ENCODE measurements at places on chromosomes 6 and 20.

- no peak for DNase-seq
Observed at GRCh38 chr6:90286884-90287488, 9.7 kb downstream of the BACH2 start.

DNA sequence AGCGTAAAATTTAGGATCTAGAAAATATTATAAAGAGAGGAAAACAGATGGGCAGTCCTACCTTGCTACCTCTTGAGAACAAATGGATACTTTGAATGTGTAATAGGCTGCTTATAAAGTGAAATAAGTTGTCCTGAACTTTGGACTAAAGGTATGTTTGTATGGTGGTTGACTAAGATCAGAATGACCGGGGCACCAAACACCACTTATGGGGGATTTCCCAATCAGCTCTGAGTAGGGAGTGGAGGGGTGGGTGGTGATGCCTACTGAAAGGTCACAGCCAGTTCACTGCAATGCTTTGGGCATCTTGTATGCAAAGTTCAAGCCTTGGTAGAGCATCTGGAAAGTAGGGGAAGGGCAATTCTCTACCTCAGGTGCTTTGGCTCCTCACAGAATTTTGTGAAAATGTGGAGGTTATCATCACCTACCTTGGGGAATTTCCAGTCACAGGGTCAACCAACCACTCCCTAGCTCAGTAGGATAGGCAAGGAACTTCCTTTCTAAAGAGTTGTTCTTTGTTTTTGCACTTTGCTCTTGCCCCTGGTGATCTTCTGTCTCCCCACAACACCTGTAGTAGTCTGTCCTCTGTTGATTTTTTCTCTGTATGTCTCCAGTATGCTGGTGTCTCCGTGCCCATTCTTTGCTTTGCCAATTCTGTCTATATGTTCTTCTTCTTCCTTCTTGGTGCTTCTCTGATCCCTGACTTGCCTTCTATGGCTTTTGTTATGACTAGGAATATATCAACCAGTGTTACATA, at the start of gene TRIM31:
Gene TRIM31 (minus strand): TSS at position 88 of the 757 bp plus-strand sequence. CDS start 285 bp downstream, outside the sequence.
- DNase-seq = no peak

DNA sequence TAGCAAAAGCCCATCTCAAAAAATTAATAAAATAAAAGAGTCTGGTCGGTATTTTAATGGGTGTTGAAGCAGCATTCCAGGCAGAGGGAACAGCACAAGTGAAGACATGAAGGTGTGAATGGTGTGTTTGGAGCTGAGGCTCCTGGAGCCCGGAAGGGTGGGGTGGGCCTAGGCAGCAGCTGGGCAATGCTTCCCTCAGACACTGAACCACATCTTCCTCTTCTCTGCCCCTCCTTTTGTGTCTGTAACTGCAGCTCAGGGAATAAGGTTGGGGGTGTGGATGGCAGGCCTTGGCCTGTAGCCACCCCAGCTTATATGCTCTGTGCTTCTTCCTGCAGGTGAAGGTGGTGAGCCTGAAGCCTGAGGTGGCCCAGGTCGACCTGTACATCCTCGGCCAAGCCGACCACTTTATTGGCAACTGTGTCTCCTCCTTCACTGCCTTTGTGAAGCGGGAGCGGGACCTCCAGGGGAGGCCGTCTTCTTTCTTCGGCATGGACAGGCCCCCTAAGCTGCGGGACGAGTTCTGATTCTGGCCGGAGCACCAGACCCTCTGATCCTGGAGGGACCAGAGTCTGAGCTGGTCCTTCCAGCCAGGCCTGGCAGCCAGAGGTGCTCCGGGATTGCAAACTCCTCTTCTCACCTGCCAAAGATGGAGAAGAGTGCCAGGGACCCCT, 26.6 kb downstream of the POFUT1 start:
- DNase-seq = no peak

DNA sequence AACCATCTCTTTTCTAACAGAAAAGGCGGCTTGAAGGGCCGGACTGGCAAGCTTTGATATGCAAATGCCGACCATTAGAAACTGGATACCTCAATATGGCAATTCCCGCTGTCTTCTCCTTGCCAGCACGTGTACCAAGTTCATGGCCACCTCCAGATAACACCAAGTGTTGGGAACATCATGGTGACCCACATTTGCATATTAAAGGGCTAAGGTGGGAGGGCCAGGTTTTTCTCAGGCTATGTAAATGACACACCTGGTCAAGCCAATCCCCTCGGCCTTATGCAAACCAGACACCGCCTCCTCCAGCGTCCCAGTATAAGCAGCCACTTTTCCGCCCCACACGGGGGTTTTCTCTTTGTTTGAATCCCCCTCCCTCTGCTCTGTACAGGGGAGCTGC, 110.7 kb downstream of the DACT2 start:
- DNase-seq = no peak

DNA sequence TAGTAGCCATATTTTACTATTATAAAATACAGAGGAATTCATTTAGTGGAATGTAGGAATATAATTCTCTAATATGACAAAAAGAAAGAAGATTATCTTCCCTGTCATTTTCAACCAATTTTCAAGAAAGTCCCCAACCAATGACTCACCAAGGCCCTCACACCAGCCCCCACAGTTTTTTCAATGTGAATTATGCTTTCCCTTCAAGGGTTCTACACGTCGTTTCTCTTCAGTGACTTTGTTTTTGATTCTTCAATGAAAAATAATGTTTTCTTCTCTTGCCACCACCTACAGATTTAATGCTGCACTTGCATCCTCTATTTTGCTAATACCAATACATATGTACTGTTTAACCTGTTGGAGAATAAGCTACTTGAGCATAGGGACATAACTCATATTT, 841.3 kb downstream of the PHF3 start:
- no peak for DNase-seq

GRCh38 chr6:15457121-15457650, 205.6 kb downstream of the DTNBP1 start:
- DNase-seq = peak; percentile 34

DNA sequence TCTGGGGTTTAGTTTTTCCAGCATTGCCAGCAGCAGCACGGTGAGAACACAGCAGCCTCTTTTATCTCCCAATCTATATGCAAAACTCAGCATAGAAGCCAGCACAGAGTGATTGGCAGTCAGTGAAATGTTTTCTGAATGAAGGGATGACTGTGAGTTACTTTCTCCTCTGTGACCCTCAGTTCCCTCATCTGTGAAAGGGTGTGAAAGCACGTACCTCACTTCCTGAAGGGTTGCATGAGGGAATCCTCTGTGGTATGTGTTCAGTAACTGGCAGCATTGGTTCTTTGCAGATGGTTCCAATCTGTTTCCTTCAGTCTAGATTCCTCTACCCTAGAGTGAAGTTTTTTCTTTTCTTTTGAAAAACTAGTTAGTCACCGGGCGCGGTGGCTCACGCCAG, 40.0 kb downstream of the EFCAB8 start:
- no peak for DNase-seq

- DNase-seq = no peak
Observed at GRCh38 chr20:4052139-4052480, 36.8 kb upstream of the RNF24 start.

DNA sequence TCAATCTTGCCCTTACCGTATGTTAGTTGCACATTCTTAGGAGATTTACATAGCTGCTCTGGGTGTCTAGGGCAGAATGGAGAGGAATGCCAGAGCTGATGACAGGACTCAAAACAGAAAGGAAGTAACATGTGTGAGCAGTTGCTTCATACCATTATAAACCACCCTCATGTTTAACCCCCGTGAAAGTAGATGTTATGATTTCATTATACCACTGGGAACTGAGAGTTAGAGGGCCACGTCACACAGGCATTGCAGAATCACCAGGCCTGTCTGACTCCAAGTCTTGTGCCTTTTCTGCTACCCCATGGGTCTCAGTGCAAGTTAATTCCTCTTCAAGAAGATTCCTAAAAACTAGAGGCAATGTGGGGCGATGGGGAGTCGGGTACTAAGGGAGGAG, 23.5 kb upstream of the SIM1 start:
- no peak for DNase-seq

DNA sequence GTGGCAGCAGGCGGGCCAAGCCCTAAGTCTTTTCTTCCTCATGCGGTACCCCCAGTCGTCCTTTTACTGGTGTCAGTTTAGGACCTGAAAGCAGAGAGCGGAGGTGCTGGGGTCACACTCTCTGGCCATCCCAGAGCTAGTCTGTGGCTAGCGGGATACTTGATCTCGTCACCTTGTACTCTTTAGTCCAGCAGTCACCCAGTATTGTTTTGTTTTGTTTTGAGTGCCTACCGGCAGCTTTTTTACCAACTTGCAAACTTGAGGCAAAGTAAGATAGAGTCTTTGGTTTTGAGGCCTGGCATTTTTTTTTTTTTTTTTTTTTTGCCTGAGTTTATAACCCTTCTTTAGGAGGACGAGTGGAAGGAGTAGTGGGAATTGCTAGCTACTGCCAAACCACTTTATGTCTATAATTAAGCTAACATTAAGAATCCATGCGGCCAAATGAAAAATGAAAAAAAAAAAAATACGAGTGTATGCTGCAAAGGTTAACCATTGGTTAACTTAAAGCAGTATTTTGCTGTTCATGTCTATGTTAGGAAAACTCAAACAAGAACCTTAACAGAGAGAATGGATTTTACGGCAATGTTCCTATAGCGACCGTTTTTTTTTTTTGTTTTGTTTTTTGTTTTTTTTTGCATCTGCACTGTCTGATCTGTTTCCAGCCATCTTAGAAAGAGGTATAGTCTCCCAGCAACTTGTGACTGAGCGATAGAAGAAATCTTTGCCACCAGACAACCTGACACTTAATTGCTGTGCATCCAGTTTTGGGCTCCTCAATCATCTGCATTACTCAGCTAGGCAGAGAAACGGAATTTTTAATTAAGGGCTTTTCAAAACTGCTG, 56.9 kb downstream of the FAM217A start:
- no peak for DNase-seq

- DNase-seq = no peak
Observed at GRCh38 chr6:32839356-32839755, 817 bp upstream of the TAP2 start.

DNA sequence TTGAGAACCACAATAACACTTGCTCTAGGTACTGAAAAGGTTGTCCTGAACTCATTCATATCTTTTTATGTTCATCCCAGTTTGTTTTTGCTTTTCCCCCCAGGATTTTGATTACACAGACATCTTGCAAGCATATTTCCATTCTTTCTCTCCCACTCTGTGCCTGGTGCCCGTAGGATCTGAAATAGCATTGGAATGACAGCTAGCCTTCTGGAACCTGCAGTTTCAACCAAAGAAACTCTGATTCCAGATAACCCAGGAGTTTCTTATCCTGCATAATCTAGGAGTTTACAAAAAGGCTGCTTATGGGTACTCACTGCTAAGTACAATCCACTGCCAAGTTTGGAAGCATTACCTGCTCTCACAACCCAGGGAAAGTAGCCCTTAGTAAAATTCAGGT, 28.8 kb upstream of the PLCG1 start:
- no peak for DNase-seq

DNA sequence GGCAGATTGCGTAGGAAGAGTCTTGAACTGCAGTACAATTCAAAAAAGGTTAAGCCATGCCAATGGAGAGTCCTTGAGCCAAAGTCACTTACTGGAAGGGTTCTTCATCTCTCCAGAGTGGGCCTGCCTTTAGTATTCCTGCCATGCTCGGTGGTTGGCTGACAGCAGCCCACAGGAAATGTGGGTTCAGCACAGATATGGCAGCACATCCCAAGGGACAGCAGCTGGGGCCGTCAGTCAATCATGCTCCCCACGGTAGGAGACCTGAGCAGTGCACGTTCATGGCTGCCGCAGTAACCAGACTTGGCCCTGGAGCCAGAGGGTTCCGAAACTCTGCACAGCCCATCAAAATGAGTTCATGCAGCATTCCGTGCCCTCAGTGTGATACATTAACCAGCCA, 63.6 kb upstream of the SIRPA start:
- no peak for DNase-seq

- DNase-seq = no peak
Observed at GRCh38 chr6:37259191-37259590, 1.2 kb upstream of the TMEM217 start.

GRCh38 chr6:43014434-43014909, 423 bp downstream of the KLHDC3 start:
- no peak for DNase-seq

DNA sequence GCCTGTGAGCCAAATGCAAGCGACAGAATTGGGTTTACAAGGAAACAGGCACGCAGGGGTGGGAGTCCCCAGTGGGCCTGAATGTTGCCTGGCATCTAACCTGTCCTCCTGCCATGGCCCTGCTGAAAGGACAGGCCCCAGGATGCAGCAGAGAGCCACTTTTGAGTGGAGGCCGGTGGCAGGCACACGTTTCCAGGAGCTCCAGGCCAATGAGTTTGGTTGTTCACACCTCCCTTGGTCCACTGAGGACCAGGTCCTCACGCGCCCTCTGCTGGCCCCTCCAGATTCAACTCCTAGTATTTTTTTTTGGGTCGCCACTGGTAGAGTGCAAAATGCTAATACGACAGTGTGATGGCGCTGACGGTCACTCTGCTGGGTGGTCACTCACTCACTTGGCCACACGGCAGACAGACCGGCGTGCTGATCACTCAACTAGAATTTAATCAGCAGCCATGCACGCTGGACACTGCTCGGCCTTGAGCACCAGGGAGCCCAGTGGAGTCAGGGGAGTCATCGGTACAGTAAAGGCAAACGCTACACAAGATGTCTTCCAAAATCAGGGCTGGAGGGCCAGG, 81.7 kb upstream of the NFATC2 start:
- no peak for DNase-seq

GRCh38 chr6:134420614-134421181, 102.8 kb upstream of the SGK1 start:
- no peak for DNase-seq

DNA sequence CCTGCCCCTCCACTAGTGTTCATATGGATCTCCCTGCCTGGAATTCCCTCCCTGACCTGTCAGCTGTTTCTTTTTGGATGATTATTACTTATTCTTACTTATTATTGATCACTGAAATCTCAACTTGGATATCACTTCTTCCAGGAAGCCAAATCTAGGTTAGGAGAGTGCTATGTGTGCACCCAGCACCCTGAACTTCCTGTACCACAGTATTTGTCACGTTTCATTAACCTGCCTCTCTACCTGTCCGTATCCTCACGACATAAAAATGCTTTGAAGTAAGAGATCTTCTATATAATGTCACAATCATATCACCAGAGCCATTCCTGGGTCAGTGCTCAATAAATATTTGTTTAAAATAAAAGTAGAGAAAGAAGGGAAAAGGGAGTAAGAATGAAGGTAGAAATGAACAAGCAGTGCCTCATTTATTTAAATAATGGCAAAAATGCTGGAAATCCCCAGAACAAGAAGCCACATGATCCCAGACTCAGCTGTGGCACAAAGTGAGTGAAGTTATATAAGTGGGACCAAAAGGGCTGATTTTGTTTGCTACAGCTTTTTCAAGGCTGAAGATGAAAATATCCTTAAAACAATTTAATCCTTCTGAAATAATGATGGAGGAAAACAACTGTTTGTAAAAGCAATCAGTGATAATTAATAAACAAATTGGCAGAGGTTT, 88.0 kb upstream of the MANEA start:
- DNase-seq = no peak

DNA sequence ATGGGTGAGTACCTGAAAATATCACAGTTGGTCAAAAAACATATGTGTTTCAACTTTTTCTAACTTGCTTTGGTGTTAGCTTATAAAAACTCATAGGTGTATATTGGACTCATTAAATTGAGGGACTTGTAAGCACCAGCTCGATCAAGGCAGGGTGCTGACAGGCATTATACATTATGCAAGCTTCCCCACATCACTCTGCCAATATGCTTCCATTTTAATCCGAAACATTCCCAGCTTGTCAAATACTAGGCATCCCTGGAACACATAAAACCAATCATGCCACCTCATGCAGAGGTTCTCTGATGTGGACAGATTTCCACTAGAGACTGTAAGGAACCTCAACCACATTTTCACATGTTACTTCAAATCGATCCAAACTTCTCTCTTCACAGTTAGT, 187.3 kb upstream of the NT5E start:
- no peak for DNase-seq
